ENCODE measurements at places on chromosomes 5 and 9. TPM values are rescaled to one million over a fixed set of nuclear protein-coding genes. Genes with fewer than 3 reads are reported as not detected.

Gene PTPN3
- polyA plus RNA-seq = 60.7 TPM

DNA sequence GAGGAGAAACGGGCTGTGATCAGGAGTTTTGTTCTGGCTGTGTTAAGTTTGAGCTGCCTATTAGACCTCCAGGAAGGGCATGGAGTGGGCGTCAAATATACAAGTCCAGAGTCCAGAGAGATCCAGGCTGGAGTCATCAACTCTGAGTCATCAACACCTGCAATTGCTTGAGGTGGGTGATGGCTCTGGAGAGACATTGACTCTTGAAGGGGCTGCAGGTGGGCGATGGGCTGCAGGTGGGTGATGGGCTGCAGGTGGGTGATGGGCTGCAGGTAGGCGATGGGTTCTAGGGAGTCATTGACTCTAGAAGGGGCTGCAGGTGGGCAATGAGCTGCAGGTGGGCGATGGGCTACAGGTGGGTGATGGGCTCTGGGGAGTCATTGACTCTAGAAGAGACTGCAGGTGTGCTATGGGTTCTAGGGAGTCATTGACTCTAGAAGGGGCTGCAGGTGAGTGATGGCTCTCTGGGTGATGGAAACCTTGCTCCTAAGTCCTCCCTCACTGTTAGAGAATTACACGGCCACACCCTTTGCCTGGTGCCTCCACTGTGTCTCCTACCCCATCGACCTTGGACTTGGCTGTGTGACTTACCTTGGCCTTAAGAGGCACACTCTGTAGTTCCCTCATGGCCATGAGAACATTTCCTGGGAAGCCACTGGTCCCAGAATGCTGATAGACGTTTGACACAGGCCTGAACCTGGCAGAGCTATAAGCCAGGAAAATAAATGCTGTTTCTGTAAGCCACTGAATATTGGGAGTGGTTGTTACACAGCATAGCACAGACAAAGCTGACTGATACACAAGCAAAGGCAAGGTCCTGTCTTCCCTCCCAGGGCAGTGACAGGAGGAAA is 10.4 kb upstream of the FIBCD1 start:
- no peak for DNase-seq

- DNase-seq = no peak
These were observed 153.8 kb downstream of the AUH start for GRCh38 chr9:91207729-91208418.

GRCh38 chr9:134059661-134060395 is 8.0 kb downstream of the BRD3 start:
- DNase-seq = no peak

- no peak for DNase-seq
These were observed 364.1 kb downstream of the EFNA5 start for GRCh38 chr5:107306594-107306993.
